ENCODE measurements at places on chromosomes 5 and 9.

DNA sequence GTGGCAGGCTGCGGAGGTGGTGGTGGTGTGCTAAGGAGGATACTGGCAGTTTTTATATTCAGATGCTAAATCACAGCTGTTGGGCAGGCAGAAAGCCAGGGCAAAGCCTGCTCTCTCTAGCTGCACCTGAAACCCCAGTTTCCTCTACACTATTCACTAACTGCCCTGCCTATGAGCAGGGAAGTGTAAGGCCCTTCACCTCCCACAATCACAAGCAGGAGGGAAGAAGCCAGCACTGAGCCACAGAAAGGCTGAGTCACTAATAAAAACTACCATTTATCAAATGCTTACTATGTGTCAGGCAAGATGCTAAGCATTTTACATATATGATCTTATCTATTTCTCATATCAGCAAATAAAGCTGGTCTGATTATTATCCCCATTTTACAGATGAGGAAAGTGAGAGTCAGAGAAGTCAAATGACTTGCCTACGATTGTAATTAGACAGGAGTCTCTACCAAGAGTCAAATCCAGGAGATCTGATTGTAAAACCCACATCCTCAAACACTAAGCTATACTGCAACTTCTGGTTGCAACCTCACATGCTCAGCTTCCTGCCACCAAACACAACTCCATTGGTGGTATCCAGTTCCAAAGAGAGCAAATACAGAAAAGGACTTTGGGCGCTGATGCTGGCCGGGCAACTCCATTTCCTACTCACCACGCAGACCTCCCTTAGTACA is 17.7 kb upstream of the IL6ST start:
- no peak for DNase-seq

DNA sequence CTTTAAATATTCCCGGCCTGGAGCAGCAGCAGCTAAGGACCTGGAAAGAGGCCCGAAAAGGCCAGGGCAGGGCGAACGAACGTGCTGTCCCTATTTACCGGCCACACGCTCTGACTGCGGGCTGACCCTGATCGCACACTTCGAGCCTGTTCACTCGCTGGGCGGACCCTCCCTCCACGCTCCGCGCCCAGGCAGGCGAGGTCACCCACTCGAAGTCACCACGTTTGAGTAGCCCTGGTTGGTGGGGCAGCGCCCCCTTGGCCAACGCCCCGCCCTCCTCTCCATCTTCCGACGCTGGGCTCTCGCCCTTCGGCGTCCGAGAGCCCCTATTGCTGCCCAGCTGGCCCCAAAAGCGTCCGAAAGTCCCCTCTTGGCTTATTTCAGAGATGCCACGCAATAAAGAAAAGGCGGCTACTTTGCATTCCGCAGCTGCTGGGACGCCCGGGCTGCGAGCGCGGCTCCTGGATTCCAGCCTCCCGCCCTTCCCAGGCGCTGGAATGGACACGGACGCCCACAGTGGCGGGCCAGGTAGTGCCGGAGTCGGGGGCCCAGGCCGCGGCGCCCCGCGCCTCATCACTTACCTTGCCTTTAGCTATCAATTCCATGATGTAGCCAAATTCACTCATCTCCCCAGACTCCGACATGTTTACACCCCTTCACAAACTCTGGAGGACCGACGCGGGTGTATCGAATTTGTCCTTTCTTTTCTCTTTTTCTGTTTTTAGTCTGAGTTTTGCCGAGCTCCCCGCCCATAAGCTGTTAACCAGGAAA is 9.9 kb upstream of the TRIM36 start:
- DNase-seq, result no peak

DNA sequence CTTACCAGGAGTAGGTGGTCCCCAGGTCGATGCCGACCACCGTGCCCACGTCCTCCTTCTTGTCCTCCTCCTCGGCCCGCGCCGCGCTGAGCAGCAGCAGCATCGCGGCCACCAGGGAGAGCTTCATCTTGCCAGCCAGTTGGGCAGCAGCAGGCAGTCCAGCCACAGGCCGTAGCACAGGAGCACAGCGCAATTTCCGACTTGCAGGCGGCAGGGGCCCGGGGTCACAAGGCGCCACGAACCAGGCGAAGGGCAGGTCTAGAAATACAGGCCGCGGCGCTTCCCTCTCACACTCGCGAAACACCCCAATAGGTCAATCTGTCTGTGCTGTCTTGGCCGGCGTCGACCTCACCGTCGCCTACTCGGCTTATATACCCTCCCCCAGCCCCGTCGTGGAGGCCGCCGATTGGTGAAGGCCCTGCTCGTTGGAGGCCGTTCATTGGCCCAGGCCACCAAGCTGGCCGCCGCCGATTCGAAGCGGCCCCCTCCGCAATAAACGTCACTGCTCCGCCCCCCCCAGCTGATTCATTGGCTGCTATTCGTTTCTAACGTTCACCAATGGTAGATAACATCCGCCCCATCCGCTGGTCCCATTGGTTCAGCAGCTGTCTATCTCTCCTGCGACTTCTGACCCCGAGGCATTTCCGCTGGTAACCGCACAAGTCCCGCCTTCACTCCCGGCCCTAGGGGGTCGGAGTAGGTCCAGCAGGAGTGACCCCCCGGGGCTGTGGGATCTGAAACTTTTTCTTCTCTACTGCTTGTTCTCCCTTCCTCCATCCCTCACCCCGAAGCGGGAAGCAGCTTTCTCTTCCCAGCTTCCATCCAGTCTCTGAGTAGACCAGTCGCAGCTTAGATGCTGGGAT is at the start of gene HSPA5:
Gene HSPA5, minus strand, starts transcription at position 344 of the 863 bp plus-strand sequence. Its CDS starts 217 bp downstream, at position 127.
- peak; percentile 90 for DNase-seq

DNA sequence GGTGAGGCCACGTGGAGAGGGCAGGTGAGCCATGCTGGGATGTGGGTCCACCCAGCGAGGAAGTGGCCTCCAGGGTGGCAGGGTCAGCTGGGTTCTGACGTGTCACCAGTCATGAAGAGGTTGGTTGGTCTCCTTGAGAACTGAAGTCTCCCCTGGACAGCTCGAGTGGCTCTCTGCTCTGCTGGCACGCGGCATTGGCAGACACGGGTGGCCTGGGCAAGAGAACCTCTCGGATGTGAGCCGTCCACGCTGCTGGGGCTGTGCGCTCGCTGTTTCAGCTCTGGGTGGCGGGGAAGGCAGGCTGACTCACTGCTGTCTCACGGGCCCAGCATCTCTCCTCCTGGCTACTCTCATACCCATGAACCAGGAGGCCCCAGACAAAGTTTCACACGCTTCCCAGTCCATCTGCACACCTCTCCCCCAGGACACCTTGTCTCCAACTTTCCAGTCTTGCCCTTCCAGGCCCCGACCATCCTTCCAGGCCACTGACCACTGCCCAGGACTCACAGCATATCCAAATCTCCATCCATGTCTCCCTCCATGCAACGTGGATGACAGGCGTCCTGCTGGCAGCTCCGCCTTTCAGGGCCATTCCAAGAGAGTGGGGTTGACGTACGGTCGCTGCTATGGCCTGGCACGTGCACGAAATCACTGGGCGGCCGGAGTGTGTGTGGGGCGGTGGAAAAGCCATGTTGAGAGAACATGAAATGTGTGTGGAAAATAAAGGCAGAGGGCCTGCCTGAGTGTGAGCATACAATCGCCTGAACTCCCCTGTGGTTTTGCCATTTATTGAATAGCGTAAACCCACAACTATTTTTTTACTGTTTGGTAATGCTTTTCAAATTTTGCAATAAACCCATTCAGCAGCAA is 145.0 kb upstream of the COL5A1 start:
- no peak for DNase-seq

GRCh38 chr5:139245637-139246339 is 47.6 kb upstream of the SIL1 start:
- DNase-seq, result no peak

DNA sequence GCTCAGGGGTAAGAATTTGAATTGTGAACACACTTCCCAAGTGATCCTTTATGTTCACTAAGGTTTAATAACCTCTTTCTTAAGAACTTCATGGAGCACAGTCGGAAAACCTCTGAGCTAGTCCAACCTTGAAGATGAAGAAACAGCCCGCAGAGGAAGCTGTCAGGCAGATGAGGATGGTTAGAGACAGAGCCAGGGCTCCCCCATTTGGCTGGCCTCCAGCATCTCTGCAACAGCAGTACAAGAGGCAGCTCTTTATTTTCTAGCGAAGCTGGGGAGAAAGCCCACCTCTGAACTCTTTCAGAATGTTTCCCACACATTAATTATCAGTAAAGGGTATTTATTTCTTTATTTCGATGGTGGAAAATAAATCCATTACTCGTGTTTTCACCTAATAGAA is 350.8 kb downstream of the DMRT2 start:
- DNase-seq, result no peak

GRCh38 chr9:134525070-134525815 is 116.4 kb upstream of the COL5A1 start:
- DNase-seq, result no peak

- DNase-seq, result no peak
These were observed 60.4 kb upstream of the COL15A1 start for GRCh38 chr9:98883276-98883675.

GRCh38 chr9:12809720-12810119 is 34.9 kb downstream of the LURAP1L start:
- no peak for DNase-seq

- DNase-seq, result no peak
These were observed 22.2 kb upstream of the CEP78 start for GRCh38 chr9:78213712-78214111.

- DNase-seq, result no peak
These were observed 12.0 kb upstream of the RNF130 start for GRCh38 chr5:180083529-180084060.

- DNase-seq, result no peak
These were observed 79.3 kb downstream of the CACNA1B start for GRCh38 chr9:137956688-137957385.

GRCh38 chr5:102623329-102624065 is 124.7 kb upstream of the SLCO6A1 start:
- DNase-seq, result no peak

- no peak for DNase-seq
These were observed 17.2 kb downstream of the SPTLC1 start for GRCh38 chr9:92097997-92098482.

- no peak for DNase-seq
These were observed 109.8 kb upstream of the TXNDC8 start for GRCh38 chr9:110447476-110447875.

GRCh38 chr9:4579001-4579400 is 83.1 kb upstream of the PLPP6 start:
- no peak for DNase-seq

GRCh38 chr5:83401122-83401731 is 70.3 kb upstream of the VCAN start:
- DNase-seq, result no peak

DNA sequence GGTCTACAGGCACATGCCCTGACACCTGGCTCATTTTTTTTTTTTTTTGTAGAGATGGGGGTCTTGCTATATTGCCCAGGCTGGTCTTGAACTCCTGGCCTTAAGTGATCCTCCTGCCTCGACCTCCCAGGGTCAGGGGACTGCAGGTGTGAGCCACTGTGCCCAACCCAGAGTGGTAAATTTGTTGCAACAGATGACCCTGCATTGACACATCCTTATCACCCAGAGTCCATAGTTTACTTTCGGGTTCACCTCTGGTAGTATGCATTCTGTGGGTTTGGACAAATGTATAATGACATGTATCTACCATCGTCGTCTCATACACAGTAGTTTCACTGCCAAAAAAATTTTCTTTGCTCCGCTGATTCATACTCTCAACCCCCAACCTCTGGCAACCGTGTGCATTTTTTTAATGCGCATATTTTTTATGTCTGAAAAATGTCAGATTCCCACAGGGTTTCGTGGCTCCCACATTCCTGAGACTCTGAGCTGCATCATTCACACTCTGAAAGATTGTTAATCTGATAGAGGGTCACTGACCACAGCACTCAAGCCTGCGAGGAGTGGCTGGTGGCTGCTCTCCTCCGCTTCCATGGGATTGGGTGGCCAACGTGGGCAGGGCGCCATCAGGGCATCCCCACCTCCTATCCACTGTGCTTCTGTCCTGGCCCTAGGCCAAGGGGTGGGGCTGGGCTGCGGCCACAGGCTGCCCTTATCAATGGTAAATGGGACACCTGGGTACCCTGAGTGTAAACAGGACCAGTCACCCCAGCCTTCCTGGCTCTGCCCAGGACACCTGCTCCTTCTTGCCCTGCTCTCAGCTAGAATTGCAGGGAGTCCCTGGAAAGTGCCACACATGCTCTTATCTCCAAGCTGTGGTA is 9.6 kb downstream of the NDST1 start:
- DNase-seq, result no peak

- DNase-seq, result no peak
These were observed 52.2 kb downstream of the COL5A1 start for GRCh38 chr9:134693641-134694367.

DNA sequence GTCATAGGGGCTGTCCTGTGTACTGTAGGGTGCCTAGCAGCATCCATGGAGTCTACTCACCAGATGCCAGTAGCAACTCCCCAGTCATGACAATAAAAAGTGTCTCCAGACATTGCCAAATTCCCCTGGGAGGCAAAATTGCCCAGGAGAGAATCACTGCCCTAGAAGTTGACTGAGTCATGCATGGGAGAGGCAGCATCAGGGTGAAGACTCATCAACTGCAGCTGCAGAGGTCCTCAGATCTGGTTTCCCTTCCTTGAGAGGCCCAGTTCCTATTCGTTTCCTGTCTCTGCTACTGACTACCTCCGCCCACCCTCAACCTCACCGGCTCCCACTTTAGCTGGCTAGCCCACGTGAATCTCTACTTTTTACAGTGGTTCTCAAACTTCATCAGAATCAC is 88.6 kb upstream of the AGXT2 start:
- DNase-seq, result no peak

- no peak for DNase-seq
These were observed 51.6 kb upstream of the C5orf46 start for GRCh38 chr5:147957901-147958300.

DNA sequence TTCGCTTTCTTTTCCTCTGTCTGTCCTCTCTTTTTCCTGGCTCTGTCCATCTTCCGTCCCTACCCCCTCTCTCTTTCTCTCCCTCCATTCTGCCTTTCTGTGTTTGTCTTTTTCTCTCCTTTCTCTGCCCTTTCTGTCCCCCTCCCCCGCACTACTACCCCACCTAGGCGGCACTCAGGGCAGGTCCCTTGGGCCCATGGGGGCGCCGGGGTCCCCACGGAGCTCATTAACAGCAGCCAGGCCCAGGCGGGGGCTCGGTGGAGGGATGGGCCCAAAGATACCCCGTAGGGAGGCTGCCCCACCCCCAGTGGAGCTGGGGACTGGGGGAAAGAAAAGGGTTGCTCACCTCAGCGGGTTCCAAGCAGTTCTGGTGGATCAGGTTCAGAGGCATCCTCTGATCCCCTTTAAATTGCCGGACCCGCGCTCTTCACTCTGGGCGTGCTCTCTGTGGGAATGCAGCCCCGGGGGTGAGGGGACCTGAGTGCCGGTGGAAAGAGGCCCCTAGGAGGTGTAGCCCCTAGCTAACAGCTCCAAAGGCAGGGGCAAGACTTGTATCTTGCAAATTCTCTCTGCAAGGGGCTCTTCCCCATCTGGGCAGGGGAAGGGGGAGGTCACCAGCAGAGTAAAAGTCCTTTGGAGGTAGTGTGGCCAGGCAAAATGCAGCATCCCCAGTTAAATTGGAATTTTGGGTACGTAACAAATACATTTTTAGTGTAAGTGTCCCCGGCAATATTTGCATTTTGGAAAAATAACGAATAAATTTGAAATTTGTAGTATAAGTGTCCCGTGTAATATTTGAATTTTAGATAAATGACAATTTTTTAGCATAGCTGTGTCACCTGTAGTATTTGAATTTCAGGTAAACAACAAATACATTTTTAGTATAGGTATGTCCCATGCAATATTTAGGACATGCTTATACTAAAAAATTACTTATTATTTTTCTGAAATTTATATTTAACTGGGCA is 7.4 kb downstream of the LHX2 start:
- no peak for DNase-seq

Measured in cerebellar nuclear complex (tissue), 1 donor.